Body of pancreas (tissue), 4 donors: ENCODE measurements at places on chromosomes 2 and 18. TPM values are rescaled to one million over a fixed set of nuclear protein-coding genes. Genes with fewer than 3 reads are reported as not detected.

DNA sequence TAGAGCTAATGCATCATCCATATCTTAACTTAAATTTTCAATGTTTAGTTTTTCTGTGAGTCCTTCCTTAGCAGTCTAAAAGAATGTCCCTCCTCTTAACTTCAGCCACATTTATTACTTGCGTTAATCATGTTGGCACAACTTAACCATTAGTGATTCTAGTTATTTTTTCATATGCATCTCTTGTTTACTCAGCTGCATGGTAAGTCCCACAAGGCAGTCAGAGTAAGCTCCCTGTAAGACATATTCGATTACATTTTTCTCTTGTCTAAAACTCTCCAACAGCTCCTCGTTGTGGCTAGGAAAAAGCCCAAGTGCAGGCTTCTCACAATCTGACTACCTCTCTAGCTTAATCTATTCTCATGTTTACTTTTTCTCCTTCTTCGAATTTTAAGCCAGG is 2045.3 kb upstream of the PIK3C3 start:
- H3K4me3 ChIP-seq = no peak overlapping the region
- H3K27ac ChIP-seq = no peak overlapping the region
- DNase-seq = no peak
- H3K4me1 ChIP-seq = peaks cover 3% of the 10 kb centered on the region
- H3K27me3 ChIP-seq = no peaks in the 10 kb centered on the region

DNA sequence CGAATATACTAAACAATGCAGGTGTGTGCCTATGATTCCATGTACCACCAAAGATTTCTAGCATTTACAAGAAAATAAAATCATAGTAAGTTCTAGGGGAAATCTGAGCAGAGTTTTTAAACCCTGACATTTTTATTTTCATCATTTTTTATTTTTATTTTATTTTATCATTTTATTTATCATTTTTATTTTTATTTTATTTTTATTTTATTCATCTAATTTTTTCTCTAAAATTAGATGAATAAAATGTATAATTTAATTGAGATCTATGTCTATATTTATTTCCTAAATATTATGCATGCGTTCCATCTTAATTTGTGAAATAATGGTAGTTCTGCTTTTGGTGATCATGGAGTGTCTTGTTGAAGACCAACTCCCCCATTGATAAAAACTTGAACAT is 257.6 kb upstream of the DOK6 start:
- H3K27ac ChIP-seq = no peak overlapping the region
- no peak for DNase-seq
- no peak overlapping the region for H3K4me3 ChIP-seq
- no peaks in the 10 kb centered on the region for H3K4me1 ChIP-seq

- H3K4me1 ChIP-seq = no peaks in the 10 kb centered on the region
- H3K4me3 ChIP-seq = no peak overlapping the region
- no peaks in the 10 kb centered on the region for H3K27me3 ChIP-seq
These were observed 143.4 kb downstream of the TMEM17 start for GRCh38 chr2:62362561-62362960.

DNA sequence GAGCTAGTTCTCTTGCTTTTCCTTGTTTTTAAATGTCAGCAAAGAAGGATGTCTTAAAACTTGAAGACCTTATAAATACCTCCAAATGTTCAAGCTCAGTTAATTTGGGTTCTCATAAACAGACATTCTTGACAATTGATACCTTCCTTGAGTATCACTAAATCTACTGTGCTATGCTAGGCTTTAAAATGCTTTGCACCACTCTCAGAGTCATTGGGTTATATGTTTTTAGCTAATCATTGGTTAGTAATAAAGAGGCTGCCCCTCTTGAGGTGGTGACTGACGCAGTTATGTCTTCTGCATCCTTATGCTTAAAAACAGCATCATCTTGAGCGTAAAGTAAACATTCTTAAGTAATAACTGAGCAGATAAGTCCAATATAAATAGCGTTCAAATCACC is 276.0 kb downstream of the AGPS start:
- no peak overlapping the region for H3K27ac ChIP-seq
- no peaks in the 10 kb centered on the region for H3K36me3 ChIP-seq
- no peak for DNase-seq
- H3K4me3 ChIP-seq = no peak overlapping the region
- H3K27me3 ChIP-seq = no peaks in the 10 kb centered on the region
- H3K4me1 ChIP-seq = no peaks in the 10 kb centered on the region

- no peaks in the 10 kb centered on the region for H3K27me3 ChIP-seq
- no peak overlapping the region for H3K27ac ChIP-seq
- H3K4me1 ChIP-seq = peaks cover 49% of the 10 kb centered on the region
- DNase-seq = no peak
- H3K4me3 ChIP-seq = no peak overlapping the region
These were observed 37.9 kb downstream of the NCK2 start for GRCh38 chr2:105782646-105783045.

- H3K4me3 ChIP-seq = no peak overlapping the region
- no peaks in the 10 kb centered on the region for H3K27me3 ChIP-seq
- no peaks in the 10 kb centered on the region for H3K36me3 ChIP-seq
- DNase-seq = no peak
These were observed 53.1 kb downstream of the INO80C start for GRCh38 chr18:35444636-35445035.

DNA sequence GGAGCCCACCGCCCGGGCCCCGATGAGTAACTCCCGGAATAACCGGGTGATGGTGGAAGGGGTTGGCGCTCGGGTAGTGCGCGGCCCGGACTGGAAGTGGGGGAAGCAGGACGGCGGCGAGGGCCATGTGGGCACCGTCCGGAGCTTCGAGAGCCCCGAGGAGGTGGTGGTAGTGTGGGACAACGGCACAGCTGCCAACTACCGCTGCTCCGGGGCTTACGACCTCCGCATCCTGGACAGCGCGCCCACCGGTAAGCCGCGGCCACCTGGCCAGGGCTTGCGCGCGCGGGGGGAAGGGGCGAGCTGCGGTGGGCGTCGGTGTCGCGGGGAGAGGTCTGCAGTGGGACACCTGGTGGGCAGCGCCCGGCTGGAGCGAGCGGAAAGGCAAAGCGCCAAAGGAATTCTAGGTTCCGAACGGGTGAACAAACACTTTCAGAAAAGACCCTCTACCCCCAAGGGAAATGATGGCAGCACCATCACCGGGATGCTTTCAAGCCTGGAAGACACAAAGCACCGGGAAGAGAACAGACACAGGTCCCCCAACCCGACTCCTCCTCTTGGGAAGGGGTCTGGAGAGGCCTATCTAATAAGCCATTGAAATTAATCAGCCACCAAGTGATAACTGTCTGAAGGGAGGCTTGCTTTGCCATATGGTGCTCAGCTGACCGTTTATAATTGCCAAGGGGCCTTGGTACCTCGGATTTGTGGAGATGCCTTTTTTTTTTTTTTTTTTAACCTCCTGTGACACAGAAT is 1.1 kb downstream of the MIB1 start:
- H3K36me3 ChIP-seq = no peaks in the 10 kb centered on the region
- peak overlapping the region; percentile 97 for H3K27ac ChIP-seq
- peak overlapping the region; percentile 64 for H3K4me3 ChIP-seq

DNA sequence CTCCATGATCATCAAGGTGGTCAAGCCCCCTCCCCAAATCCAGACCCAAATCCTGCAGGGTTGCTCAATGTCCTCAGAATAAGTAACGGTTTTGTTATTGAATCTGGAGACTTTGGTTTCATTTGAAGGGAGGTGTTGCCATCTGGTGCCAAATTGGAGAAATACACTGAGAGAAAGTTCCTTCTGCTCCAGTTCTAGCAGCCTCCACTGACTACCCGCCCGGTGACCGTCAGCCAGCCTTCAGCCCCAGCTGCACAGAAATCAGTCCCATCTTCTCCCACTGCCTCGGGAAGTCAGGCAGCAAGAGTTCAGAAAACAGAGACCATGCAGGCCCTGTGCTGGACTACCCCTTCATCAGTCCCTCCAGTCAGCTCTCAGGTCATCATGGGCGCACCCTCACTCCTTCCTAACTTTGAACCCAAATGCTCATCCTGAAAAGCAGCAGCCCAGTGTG is 38.7 kb downstream of the PKDCC start:
- no peak overlapping the region for H3K4me3 ChIP-seq
- H3K27ac ChIP-seq = no peak overlapping the region
- H3K4me1 ChIP-seq = peaks cover 11% of the 10 kb centered on the region

DNA sequence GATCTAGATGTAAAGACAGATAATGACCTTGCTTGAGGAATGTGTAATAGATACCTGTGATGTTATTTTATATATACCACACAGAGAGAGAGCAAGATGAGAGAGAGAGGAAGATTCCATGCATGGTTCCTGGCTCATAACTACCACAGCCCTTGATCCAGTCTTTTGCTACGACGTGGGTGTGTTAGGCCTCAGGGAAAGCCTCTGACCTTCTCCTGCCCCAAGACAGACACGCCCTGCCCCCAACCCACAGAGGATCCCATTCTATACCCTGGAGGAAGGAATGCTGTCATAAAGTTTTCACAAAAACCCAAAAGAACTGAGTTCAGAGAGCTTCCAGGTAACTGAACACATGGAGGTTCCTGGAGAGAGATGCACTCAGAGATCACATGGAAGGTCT is 193.1 kb downstream of the ZEB2 start:
- H3K4me3 ChIP-seq = no peak overlapping the region
- H3K27ac ChIP-seq = no peak overlapping the region
- DNase-seq = no peak
- no peaks in the 10 kb centered on the region for H3K27me3 ChIP-seq
- H3K4me1 ChIP-seq = peaks cover 20% of the 10 kb centered on the region

DNA sequence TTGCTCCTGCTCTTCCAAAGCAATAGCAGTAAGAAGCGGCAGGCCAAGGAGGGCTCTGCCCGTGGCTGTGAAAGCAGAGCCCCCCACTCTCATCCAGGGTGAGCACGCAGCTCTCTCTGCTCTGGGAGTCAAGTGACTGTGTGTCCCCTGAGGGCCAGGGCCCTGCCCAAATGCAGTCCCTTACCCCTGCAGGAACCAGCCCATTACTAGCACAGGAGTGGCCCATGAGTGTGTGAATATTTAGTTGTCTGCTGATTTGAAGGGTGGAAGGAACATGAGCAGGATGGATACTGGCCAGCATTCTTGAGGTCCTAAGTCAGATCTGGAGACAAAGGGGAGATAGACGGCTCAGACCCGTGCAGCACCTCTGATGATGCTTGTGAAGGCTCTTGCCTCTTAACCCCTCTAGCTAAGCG is 69.7 kb upstream of the FOSL2 start:
- no peaks in the 10 kb centered on the region for H3K36me3 ChIP-seq
- H3K4me3 ChIP-seq = no peak overlapping the region
- H3K27ac ChIP-seq = no peak overlapping the region

- H3K36me3 ChIP-seq = no peaks in the 10 kb centered on the region
- no peak overlapping the region for H3K4me3 ChIP-seq
- DNase-seq = no peak
- H3K4me1 ChIP-seq = no peaks in the 10 kb centered on the region
These were observed 77.5 kb upstream of the MYL1 start for GRCh38 chr2:210392469-210392881.

DNA sequence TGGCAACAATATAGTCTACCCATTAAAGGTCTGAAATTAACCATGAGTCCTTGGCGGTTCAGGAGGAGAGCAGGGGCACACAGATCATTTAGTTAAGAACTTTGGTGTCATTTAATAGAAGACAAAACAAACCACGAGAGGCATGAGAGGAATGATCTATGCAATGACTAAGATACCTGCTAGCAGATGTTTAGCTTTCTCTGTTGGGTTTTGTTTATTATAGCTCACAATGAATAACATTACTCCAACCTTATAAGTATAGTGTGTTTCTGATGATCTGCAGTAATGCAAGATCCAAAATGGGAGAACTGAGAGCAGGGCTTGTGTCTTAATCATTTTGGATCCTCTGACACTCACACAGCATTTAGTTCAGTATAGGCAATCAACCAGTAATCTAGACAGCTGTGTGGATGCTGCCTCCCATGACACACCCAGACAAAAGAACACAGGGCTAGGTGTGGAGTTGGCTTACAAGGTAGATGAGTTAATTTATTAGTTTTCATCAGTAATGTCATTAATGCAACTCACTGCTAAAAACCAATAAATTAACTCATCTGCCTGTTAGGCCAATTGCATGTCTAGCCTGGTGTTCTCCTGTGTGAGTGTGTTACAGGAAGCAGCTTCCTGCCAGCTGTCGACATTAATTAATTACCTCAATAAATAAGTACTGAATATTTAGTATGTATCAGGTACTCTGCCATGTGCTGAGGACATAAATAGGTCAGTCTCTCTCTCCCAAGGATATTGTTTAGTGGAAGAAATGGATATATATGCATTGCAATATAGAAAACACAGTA is 92.3 kb downstream of the CLIP4 start:
- H3K4me3 ChIP-seq = no peak overlapping the region
- no peaks in the 10 kb centered on the region for H3K4me1 ChIP-seq
- DNase-seq = no peak
- H3K27me3 ChIP-seq = no peaks in the 10 kb centered on the region

DNA sequence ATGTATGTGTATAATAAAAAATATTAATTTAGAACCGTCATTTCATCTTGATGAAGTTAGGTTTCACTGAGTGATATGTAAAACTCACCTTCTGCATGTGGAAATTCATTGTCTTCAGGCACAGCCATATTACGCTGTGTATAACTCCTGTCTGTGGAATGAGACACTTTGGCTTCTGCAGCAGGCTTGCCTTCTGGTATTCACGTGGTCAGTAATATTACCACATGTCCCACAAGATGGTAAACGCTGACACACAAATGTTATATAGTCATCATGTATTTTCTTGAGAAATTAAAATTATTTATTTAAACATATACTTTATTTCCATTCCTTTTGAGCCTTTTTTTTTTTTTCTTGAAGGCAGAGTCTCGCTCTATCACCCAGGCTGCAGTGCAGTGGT is 25.1 kb upstream of the AAK1 start:
- no peaks in the 10 kb centered on the region for H3K36me3 ChIP-seq
- no peak overlapping the region for H3K4me3 ChIP-seq
- no peak for DNase-seq
- no peaks in the 10 kb centered on the region for H3K27me3 ChIP-seq
- no peak overlapping the region for H3K27ac ChIP-seq

DNA sequence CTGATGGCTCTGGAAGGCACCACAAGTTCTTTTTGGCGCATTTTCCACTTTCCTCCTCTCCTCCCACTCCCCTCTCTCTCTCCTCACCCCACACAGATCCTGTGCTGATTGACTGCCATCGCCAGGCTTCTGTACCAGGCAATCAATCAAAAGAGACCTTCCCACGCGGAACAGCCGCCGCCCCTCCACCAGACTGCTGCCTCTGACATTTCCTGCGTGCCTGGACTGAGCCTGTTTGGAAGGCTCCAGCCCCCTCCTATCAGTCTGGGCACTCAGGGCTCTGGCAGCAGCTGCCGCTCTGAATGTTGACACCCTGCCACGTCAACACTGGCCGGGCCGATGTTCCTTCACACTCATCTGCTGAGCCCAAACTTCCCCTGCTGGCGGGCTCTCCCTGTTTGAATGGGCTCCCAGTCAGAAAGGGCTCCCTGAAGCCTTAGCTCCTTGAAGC is 467.7 kb downstream of the EPHA4 start:
- H3K27me3 ChIP-seq = no peaks in the 10 kb centered on the region
- no peak overlapping the region for H3K4me3 ChIP-seq
- peaks cover 6% of the 10 kb centered on the region for H3K4me1 ChIP-seq
- peak; percentile 25 for DNase-seq
- H3K36me3 ChIP-seq = no peaks in the 10 kb centered on the region

DNER gene
- 1.3 TPM for total RNA-seq

TTC32 gene
- 2.0 TPM for total RNA-seq

PHOSPHO2 gene
- 0.66 TPM for total RNA-seq

ERFE gene
- 0.66 TPM for total RNA-seq

LIPG gene
- total RNA-seq = 0.66 TPM

ARHGAP15 gene
- 1.3 TPM for total RNA-seq

MSH2 gene
- 9.9 TPM for total RNA-seq

SIGLEC15 gene
- 0.26 TPM for total RNA-seq

SAG gene
- not detected for total RNA-seq

ANKRD12 gene
- 25.4 TPM for total RNA-seq

PRSS56 gene
- not detected for total RNA-seq

ANKRD30BL gene
- total RNA-seq = not detected

FAM161A gene
- total RNA-seq = 3.1 TPM
